ENCODE measurements at places on chromosomes 7 and 10.

DNA sequence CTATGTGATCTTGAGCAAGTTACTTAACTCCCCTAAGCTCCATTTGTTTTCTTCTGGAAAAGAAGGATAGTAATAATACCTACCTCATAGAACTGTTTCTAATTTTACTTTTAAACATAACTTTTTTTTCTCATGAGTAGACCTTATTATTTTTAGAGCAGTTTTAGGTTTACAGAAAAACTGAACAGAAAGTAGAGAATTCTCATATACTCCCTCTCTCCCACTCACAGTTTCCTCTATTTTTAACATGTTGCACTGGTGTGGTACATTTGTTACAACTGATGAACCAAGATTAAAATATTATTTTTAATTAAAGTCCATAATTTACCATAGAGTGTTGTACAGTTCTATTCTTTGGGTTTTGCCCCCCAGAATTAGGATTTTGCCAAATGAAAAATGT lies 221.3 kb upstream of the CSTF2T start:
- DNase-seq, result no peak

DNA sequence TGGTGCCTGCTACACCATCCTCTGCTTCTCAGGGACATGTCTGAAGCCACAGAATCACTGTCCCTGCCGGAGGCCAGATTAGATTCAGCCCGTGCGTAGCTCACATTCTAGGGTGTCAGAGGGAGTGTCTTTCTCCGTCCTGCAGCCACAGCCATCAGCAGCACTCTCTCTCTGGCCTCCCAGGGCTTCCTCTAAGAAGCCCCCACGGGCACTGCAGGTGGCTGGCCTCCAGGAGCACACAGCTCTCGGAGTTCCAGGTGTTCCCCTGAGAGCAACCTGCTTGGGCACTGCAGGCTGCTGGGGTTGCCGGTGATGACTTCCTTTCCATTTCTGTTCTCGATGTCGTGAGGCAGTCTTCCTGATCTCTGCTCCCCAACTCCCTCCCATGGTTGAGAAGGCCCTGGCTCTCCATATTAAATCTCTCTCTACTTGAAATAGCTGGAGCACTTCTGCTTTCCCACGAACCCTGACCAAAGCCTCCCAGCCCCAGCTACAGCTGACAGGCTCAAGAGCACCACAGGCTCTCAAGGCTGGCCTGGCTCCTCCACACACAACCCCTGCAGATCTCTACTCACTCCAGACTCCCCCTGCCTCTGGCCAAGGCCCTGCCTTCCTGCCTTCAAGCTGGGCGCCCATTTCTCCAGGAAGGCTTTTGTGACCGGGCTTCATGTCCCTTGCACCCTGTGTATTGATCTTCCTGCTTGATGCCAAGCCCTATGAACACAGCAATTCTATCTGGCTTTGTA lies 49.0 kb upstream of the TMEM72 start:
- no peak for DNase-seq

GRCh38 chr7:142616121-142616643 lies 133.1 kb upstream of the PRSS1 start:
- DNase-seq, result no peak

DNA sequence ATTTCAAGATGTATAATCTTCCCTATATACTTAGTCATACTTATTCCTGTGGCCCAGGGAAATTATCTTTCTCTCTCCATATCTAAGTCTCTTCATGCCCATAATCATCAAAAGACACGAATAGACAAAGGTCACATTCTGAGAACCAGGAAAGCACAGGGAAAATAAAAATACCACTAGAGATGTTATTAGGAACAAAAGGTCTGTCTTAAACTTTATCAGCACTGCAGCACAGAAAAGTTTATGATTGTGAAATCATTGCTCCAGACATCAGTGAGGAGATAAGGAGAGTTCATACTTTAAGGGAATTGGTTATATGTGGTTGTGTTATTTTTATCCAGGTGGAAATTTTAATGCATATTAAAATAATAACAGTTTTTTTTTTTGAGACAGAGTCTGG lies 974.6 kb upstream of the CELF2 start:
- DNase-seq, result no peak
